ENCODE measurements at places on chromosomes 6 and 20.

DNA sequence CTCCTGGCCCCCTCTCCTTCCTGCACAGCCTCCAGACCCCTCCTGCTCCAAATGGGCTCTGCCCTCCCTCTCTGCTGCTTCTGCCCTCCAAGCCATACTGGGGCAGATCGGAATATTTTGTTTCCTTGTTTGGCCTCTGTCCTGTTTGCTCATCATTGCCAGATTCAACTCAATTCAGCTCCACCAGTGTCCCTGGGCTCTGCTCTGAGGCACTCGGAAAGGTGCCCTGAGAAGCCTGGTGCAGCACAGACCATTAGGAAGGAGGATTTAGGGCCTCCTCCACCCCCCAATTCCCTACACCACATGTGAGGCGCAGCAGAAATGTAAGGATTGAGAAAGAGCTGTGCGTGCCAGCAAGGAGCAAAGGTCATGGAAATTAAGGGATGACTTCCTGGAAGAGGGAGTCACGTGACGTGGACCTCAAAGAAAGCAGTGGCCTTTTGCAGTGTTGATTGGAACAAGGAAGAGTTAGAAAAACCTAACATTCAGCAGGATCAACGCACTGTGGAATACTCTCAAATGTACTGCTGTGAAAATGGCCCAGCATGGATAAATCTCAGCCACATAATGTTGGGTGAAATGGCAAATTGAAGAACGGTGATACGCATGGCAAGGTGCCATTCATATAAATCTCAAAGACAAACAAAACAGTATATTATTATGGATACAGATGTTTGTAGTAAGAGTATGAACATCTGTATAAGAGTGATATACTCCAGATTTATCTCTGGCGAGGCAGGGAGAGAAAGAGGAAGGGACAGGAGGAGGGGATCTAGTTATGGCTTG, 229.5 kb upstream of the RNF24 start:
- no peak for DNase-seq
- H3K27me3 ChIP-seq = peaks cover 53% of the 10 kb centered on the region
- H3K4me1 ChIP-seq = peaks cover 12% of the 10 kb centered on the region
- H3K4me3 ChIP-seq = no peak overlapping the region
- H3K36me3 ChIP-seq = no peaks in the 10 kb centered on the region

GRCh38 chr6:85506441-85507093, 56.7 kb downstream of the NT5E start:
- no peaks in the 10 kb centered on the region for H3K27me3 ChIP-seq
- no peaks in the 10 kb centered on the region for H3K36me3 ChIP-seq
- DNase-seq = no peak
- H3K4me1 ChIP-seq = no peaks in the 10 kb centered on the region
- no peak overlapping the region for H3K27ac ChIP-seq

- H3K4me1 ChIP-seq = peaks cover 2% of the 10 kb centered on the region
- no peaks in the 10 kb centered on the region for H3K27me3 ChIP-seq
- no peak overlapping the region for H3K27ac ChIP-seq
Measured at GRCh38 chr6:125018136-125018535, 55.9 kb downstream of the RNF217 start.

DNA sequence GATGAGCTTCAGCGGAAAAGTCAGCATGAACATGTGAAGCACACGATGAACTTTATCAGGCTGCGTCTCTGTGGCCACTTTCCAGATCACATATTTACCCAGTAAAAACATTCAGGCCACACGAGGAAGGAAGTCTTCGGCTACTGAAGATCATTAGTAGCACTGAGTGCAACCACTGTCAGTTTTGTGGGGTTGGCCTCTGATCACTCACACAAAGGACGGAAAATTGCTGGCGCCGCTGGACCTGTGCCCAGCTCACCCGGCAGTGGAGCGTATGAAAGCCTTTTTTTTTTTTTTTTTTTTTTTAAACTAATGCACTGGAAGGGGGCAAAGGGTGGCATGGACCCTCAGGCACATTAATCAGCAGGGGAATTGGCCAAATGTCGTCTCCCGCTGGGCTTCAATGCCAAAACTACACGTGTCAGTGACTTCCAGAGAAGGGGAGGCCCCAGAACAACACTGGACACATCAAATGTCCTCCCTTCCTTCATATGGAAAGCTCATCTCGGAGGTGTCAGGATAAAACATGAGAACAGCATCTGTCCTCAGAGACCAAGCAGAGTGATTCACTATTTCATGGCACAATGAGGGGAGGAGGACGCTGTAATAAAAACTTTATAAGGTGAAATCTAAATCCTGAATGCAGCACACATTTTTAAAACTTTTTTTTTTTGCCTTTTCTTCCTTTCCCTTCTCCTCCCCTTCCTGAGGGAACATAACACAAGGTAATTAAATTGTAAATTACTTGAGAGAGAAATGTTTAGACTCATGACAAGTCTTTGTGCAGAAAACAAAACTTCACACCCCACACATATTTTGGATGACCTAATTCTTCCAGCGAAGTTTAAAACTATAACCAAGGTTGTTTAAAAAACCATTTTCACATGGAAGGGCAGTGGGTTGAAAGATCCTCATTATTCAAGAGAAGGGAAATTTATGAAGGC, 223.4 kb downstream of the FOXC1 start:
- DNase-seq = no peak
- H3K4me1 ChIP-seq = peaks cover 3% of the 10 kb centered on the region
- no peaks in the 10 kb centered on the region for H3K27me3 ChIP-seq

GRCh38 chr6:28558629-28559028, 32.9 kb downstream of the GPX5 start:
- no peak for DNase-seq
- peaks cover 12% of the 10 kb centered on the region for H3K27me3 ChIP-seq
- H3K36me3 ChIP-seq = no peaks in the 10 kb centered on the region
- no peak overlapping the region for H3K27ac ChIP-seq
- H3K4me1 ChIP-seq = peaks cover 5% of the 10 kb centered on the region
- no peak overlapping the region for H3K4me3 ChIP-seq

- peaks cover 62% of the 10 kb centered on the region for H3K27me3 ChIP-seq
- DNase-seq = peak; percentile 60
- no peaks in the 10 kb centered on the region for H3K36me3 ChIP-seq
- H3K27ac ChIP-seq = no peak overlapping the region
- no peak overlapping the region for H3K4me3 ChIP-seq
Measured at GRCh38 chr20:22430154-22430745, 154.1 kb downstream of the FOXA2 start.

- no peak for DNase-seq
- peak overlapping the region; percentile 61 for H3K4me3 ChIP-seq
- peaks cover 15% of the 10 kb centered on the region for H3K4me1 ChIP-seq
- H3K27ac ChIP-seq = no peak overlapping the region
Measured at GRCh38 chr6:29748391-29749307, 25.4 kb downstream of the HLA-F start.

- no peak for DNase-seq
- no peaks in the 10 kb centered on the region for H3K36me3 ChIP-seq
- H3K27me3 ChIP-seq = no peaks in the 10 kb centered on the region
- H3K4me1 ChIP-seq = peaks cover 2% of the 10 kb centered on the region
- H3K4me3 ChIP-seq = no peak overlapping the region
- no peak overlapping the region for H3K27ac ChIP-seq
Measured at GRCh38 chr6:52929321-52930164, 20.0 kb upstream of the GSTA3 start.

- no peak overlapping the region for H3K27ac ChIP-seq
- H3K4me1 ChIP-seq = no peaks in the 10 kb centered on the region
- H3K4me3 ChIP-seq = no peak overlapping the region
- no peak for DNase-seq
Measured at GRCh38 chr20:15063081-15063480, 725.7 kb upstream of the FLRT3 start.

GRCh38 chr6:162173466-162173865, 554.1 kb downstream of the PRKN start:
- H3K27me3 ChIP-seq = no peaks in the 10 kb centered on the region
- no peak overlapping the region for H3K27ac ChIP-seq
- H3K4me3 ChIP-seq = no peak overlapping the region
- no peaks in the 10 kb centered on the region for H3K4me1 ChIP-seq
- no peak for DNase-seq

- no peaks in the 10 kb centered on the region for H3K4me1 ChIP-seq
- H3K27ac ChIP-seq = no peak overlapping the region
- H3K36me3 ChIP-seq = no peaks in the 10 kb centered on the region
- no peak overlapping the region for H3K4me3 ChIP-seq
- H3K27me3 ChIP-seq = no peaks in the 10 kb centered on the region
Measured at GRCh38 chr20:64130271-64130670, 22.9 kb upstream of the NPBWR2 start.

- no peaks in the 10 kb centered on the region for H3K27me3 ChIP-seq
- H3K4me3 ChIP-seq = no peak overlapping the region
- no peak overlapping the region for H3K27ac ChIP-seq
- no peak for DNase-seq
- H3K4me1 ChIP-seq = peaks cover 10% of the 10 kb centered on the region
- no peaks in the 10 kb centered on the region for H3K36me3 ChIP-seq
Measured at GRCh38 chr20:60785785-60786184, 466.3 kb upstream of the CDH4 start.

- H3K36me3 ChIP-seq = no peaks in the 10 kb centered on the region
- no peak overlapping the region for H3K27ac ChIP-seq
- no peak for DNase-seq
- H3K27me3 ChIP-seq = no peaks in the 10 kb centered on the region
Measured at GRCh38 chr20:8221887-8222419, 89.9 kb downstream of the PLCB1 start.

DNA sequence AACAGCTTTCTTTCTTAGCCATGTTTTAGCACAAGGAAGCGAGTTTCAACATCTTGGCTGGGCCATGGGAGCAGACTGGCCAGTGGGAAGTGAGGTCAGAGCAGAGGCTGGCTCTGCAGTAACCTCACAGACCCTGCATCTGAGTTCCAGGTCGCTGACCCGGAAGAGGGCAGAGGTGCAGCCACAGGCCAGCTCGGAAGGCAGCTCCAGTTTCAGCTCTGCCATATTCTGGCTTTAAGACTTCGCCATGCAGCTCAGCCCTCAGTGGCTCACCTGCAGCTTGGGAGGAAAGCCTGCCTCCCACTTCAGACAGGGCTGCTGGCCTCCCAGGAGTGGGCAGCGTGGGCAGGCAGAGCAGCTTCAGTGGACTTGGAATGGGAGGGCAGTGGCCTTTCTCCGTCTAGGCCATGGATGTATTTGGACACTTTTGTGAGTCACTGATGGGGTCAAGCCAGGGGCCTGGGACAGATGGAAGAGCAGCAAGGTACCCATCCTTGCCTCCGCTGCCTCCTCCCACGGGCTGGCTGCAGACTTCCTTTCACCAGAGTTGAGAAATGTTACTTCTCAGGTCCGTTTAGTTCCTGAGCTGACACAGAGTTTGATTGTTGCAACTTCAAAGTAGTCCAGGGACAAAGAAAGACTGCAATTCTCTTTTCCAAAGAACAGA, 18.5 kb downstream of the CST8 start:
- no peaks in the 10 kb centered on the region for H3K36me3 ChIP-seq
- peaks cover 15% of the 10 kb centered on the region for H3K4me1 ChIP-seq
- H3K27me3 ChIP-seq = peaks cover 2% of the 10 kb centered on the region
- DNase-seq = no peak

- H3K36me3 ChIP-seq = no peaks in the 10 kb centered on the region
- DNase-seq = peak; percentile 79
- H3K4me1 ChIP-seq = peaks cover 5% of the 10 kb centered on the region
- H3K27ac ChIP-seq = no peak overlapping the region
Measured at GRCh38 chr20:56343861-56344381, 14.9 kb upstream of the FAM210B start.

GRCh38 chr6:1313767-1314503, 2.0 kb downstream of the FOXQ1 start:
- H3K36me3 ChIP-seq = no peaks in the 10 kb centered on the region
- peaks cover 76% of the 10 kb centered on the region for H3K27me3 ChIP-seq
- no peak overlapping the region for H3K27ac ChIP-seq
- 0 out of 2 replicates have a peak overlapping the region, but pooled peaks have one; percentile 6 for H3K4me3 ChIP-seq
- H3K4me1 ChIP-seq = no peaks in the 10 kb centered on the region

DNA sequence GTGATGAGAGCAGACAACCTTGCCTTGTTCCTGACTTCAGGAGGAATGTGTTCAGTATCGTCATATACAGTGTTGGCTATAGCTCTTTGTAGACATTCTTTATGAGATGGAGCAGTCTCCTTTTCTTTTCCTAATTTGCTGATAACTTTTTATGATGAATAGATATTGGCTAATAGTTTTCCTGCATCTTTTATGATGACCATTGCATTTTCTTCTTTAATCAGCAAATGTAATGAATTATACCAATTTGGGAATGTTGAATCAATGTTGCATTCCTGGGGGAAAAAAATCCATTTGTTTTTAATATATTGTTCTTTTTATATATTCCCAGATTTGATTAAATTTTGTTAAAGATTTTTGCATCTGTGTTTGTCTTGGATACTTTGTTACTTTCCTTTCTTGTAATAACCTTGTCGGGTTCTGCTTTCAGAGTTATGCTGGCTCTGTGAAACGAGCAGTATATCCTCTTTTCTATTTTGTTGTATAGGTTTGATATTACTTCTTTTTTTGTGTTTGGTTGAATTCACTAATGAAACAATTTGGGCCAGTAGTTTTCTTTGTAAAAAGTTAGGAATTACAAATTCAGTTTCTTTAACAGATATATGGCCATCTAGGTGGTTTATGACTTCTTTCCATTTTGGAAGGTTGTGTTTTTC, 23.9 kb downstream of the KDM1B start:
- no peak overlapping the region for H3K27ac ChIP-seq
- no peak for DNase-seq
- H3K4me3 ChIP-seq = no peak overlapping the region
- H3K36me3 ChIP-seq = no peaks in the 10 kb centered on the region
- no peaks in the 10 kb centered on the region for H3K27me3 ChIP-seq
- H3K4me1 ChIP-seq = no peaks in the 10 kb centered on the region

DNA sequence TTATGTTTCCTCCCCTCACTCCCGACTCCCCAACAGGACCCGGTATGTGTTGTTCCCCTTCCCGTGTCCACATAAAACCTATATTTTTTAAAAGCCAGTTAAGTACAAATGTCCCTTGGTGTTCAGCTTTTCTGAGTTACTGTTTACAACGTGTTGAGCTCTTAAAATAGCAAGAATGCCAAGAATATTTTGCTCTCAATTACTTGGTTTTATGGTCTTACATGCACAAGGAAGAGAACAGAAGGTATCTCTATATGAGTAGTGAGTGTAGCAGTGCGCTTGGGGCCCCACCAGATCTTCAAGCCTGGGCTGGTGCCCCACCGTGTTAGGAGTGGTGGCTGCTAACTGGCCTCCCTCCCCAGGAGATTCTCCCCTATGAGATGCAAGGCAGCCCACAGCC, 75.3 kb downstream of the RIN2 start:
- DNase-seq = no peak
- no peak overlapping the region for H3K27ac ChIP-seq
- H3K27me3 ChIP-seq = no peaks in the 10 kb centered on the region
- H3K36me3 ChIP-seq = no peaks in the 10 kb centered on the region
- no peaks in the 10 kb centered on the region for H3K4me1 ChIP-seq
- no peak overlapping the region for H3K4me3 ChIP-seq

GRCh38 chr6:22873513-22874136, 304.3 kb downstream of the HDGFL1 start:
- no peak overlapping the region for H3K27ac ChIP-seq
- no peaks in the 10 kb centered on the region for H3K36me3 ChIP-seq
- H3K27me3 ChIP-seq = no peaks in the 10 kb centered on the region
- H3K4me1 ChIP-seq = no peaks in the 10 kb centered on the region
- H3K4me3 ChIP-seq = no peak overlapping the region

Measured in H1 (cell line).